ENCODE measurements at places on chromosomes 5 and 9. TPM values are rescaled to one million over a fixed set of nuclear protein-coding genes. Genes with fewer than 3 reads are reported as not detected.

Gene IL13
- total RNA-seq = not detected

Gene TNC
- total RNA-seq = 21.8 TPM

Gene NR5A1
- total RNA-seq = not detected

Gene IL9
- not detected for total RNA-seq

Gene ZFP37
- 4.6 TPM for total RNA-seq

Gene CDH6
- total RNA-seq = 1.0 TPM

Gene SPATA31C1
- total RNA-seq = not detected

Gene LRRC70
- total RNA-seq = 11.0 TPM

GRCh38 chr5:64980176-64980575 lies 211.4 kb downstream of the CWC27 start:
- H3K27ac ChIP-seq = no peak overlapping the region
- H3K27me3 ChIP-seq = no peaks in the 10 kb centered on the region
- DNase-seq = no peak
- no peaks in the 10 kb centered on the region for H3K4me1 ChIP-seq
- no peaks in the 10 kb centered on the region for H3K36me3 ChIP-seq

DNA sequence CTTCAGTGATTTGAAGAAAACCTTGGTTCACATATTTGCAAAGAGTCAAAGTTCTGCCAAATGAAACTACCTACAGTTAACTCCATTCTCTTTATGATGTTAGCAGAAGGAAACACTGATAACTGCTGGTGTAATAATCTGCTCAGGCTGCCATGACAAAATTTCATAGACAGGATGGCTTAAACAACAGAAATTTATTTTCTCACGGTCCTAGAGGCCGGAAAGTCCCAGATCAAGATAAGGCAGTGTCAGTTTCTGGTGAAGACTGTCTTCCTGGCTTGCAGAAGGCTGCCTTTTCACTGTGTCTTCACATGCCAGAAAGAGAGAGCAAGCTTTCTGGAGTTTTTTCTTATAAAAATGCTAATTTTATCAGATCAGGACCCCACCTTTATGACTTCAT lies 102.4 kb upstream of the PARP8 start:
- no peaks in the 10 kb centered on the region for H3K36me3 ChIP-seq
- H3K27me3 ChIP-seq = no peaks in the 10 kb centered on the region
- DNase-seq = no peak
- H3K4me3 ChIP-seq = no peak overlapping the region

DNA sequence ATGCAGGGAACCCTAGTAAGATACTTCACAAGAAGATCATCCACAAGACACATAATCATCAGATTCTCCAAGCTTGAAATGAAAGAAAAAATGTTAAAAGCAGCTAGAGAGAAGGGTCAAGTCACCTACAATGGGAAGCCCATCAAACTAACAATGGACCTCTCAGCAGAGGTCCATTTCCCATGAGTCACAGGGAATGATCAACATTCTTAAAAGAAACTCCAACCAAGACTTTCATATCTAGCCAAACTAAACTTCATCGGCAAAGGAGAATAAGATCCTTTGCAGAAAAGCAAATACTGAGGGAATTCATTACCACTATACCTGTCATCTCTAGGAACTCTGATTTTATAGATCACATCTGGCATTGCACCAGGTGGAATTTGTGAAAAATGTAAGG lies 52.9 kb upstream of the SPATA31E1 start:
- no peak overlapping the region for H3K27ac ChIP-seq
- H3K4me1 ChIP-seq = no peaks in the 10 kb centered on the region
- no peaks in the 10 kb centered on the region for H3K27me3 ChIP-seq
- no peak overlapping the region for H3K4me3 ChIP-seq
- no peaks in the 10 kb centered on the region for H3K36me3 ChIP-seq

DNA sequence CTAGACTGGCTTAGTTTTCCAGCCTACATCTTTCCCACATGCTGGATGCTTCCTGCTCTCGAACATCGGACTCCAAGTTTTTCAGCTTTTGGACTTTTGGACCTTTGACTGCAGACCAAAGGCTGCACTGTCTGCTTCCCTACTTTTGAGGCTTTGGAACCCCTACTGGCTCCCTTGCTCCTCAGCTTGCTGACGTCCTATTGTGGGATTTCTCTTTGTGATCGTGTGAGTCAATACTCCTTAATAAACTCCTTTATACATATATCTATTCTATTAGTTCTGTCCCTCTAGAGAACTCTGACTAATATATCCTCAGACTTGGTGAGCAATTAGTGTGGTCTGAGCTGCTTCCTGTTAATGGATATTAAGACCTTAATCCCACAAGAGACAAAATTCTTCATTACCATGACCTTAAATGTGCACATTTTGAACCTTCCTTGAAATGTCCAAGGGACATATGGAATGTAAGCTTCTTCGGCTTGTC lies 752.9 kb downstream of the CDH18 start:
- no peak overlapping the region for H3K4me3 ChIP-seq
- H3K4me1 ChIP-seq = no peaks in the 10 kb centered on the region
- H3K36me3 ChIP-seq = no peaks in the 10 kb centered on the region
- no peak for DNase-seq
- H3K27ac ChIP-seq = no peak overlapping the region

DNA sequence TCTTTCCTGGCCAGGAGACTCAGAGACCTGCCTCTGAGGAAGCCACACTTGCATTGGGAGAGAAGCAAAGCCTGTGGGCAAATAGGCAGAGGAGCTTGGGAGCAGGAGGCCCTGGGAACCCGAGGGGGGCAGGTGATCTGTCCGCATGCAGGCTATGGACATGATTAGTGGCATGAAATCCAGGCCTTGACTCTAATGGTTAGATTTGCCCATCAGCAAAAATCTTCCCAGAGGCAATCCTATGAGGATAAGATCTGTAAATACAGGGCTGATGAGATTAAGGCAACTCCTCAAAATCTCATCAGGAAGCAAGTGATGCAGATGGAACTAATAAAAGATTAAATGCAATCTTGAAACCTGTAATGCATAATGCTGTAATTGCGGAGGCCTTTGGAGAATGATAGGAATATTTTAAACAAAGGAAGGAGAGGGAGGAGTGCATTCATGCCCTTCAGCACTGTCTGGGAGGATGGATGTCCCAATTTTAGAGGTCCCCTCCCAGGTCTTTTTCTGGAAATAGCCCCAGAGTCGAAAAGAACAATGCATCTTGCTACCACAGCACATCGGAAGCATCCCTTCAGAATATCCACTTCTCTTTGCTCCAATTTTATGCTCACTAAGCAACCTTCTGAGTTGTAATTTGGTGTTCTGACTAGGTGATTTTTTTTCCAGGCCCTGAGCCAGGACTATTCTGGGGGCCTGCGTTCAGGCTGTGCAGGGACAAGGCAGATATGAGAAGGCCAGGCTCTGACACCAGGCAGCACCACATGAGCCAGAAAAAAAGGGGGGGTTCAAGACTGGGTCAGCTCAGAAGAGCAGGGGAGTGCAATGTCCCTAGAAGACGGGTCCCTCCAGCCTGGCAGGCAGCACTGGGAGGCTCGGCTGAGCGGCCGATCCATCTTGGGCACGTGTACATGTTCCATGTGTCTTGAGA lies 66.5 kb downstream of the MED10 start:
- H3K27ac ChIP-seq = no peak overlapping the region
- no peaks in the 10 kb centered on the region for H3K36me3 ChIP-seq
- DNase-seq = no peak
- H3K4me3 ChIP-seq = no peak overlapping the region

GRCh38 chr5:121741156-121741555 lies 110.5 kb upstream of the FTMT start:
- H3K4me3 ChIP-seq = no peak overlapping the region
- no peak overlapping the region for H3K27ac ChIP-seq
- H3K4me1 ChIP-seq = no peaks in the 10 kb centered on the region

GRCh38 chr9:81141961-81142360 lies 547.4 kb downstream of the TLE1 start:
- H3K4me1 ChIP-seq = peaks cover 11% of the 10 kb centered on the region
- DNase-seq = no peak
- no peak overlapping the region for H3K4me3 ChIP-seq
- no peaks in the 10 kb centered on the region for H3K27me3 ChIP-seq
- H3K36me3 ChIP-seq = no peaks in the 10 kb centered on the region
- H3K27ac ChIP-seq = no peak overlapping the region

GRCh38 chr9:14243514-14244042 lies 70.4 kb downstream of the NFIB start:
- H3K27ac ChIP-seq = no peak overlapping the region
- H3K4me1 ChIP-seq = peaks cover 10% of the 10 kb centered on the region
- H3K27me3 ChIP-seq = no peaks in the 10 kb centered on the region
- H3K36me3 ChIP-seq = no peaks in the 10 kb centered on the region
- no peak overlapping the region for H3K4me3 ChIP-seq
- DNase-seq = no peak

Measured in thyroid gland (tissue), 4 donors.